Mucosa of descending colon (tissue), 3 donors: ENCODE measurements at places on chromosomes 3 and 15. TPM values are rescaled to one million over a fixed set of nuclear protein-coding genes. Genes with fewer than 3 reads are reported as not detected.

Gene DNAH12
- 0.07 TPM for total RNA-seq

Gene MITF
- total RNA-seq: 56.1 TPM

Gene ZNF662
- 6.7 TPM for total RNA-seq

DNA sequence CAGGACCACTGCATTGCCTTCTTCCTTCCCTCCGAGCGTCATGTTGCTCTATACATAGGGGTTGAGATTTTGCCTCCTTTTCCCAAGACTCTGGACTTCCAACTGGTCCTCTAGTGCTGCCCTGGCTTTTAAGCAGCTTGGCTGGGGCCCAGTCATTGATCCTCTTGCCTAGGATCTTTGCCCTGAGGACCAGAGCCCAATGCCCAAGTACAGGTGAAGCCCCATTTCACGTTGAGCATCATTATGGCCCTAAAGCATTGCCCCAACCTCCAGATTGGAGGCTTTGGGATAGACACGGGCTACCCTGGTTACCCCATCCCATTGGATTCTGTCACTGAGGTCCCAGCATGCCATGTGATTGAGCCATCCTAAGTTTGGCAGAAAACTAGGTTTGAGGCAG lies 47.7 kb downstream of the CYP19A1 start:
- no peak for DNase-seq
